ENCODE measurements at places on chromosomes 5 and 9.

- no peak for DNase-seq
These were observed 9.4 kb upstream of the SMIM23 start for GRCh38 chr5:171776213-171776612.

GRCh38 chr5:6704361-6704851, 8.8 kb upstream of the TENT4A start:
- peak; percentile 87 for DNase-seq

- DNase-seq, result no peak
These were observed 87.6 kb downstream of the ANKRD55 start for GRCh38 chr5:56145511-56145910.

DNA sequence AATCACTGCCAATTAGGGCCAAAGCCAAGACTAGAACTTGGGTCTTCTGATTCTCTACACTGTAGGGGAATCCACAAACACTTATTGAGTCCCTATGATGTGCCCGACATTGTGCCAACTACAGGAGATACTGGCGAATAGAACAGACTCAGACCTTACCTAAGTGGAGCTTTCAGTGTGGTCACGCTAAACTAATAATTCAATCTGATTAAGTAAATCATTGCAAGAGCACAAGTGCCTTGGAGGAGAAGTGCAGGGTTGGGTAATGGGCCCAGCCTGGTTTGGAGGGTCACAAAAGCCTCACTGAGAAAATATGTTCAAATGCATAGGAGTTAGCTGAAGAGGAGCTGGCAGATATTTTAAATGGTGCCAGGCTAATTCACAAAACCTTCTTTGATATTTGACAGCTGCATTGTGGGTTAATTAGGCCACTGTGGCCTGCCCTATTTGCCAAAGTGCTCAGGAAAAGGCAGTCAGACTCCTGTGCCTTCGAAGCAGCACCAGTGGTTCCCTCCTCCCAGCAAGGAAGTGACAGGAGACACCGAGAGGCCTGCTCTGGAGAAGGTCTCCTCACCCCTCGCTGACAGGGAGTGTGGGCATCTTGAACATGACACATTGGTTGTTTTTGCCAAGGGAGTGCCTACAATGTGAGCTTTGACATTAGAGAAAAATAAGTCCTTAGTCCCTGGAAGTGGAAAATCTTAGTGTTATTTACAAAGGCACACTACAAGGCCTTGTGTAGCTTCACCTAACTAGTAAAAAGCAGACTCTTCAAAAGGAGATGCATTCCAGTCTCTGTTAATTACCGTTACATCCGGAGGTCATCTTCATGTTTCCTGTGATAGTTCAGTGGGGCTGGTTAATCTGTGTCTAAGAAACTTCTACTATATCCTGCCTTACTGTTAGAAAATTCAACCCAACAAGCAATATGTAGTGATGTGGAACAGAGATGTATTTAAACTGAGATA, 24.1 kb upstream of the TRAF1 start:
- no peak for DNase-seq

DNA sequence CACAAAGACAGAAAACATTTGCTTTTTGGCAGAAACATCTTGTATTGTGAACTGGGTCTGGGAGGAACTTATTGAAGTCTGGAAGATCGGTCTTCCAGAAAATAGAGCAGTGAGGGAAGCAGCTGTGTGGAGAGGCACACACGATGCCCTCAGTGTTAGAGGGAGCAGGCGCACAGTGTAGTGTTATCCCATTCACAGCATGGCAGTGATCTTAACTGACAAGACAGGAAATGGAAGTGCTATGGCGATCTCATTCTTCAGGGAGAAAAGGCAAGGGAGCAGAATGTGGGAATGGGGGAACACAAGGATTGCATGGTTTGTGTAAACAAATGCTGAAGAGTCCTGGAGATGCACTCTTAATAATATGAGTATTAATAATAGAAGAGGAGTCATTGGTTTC, 161.0 kb downstream of the PBX3 start:
- DNase-seq, result no peak

DNA sequence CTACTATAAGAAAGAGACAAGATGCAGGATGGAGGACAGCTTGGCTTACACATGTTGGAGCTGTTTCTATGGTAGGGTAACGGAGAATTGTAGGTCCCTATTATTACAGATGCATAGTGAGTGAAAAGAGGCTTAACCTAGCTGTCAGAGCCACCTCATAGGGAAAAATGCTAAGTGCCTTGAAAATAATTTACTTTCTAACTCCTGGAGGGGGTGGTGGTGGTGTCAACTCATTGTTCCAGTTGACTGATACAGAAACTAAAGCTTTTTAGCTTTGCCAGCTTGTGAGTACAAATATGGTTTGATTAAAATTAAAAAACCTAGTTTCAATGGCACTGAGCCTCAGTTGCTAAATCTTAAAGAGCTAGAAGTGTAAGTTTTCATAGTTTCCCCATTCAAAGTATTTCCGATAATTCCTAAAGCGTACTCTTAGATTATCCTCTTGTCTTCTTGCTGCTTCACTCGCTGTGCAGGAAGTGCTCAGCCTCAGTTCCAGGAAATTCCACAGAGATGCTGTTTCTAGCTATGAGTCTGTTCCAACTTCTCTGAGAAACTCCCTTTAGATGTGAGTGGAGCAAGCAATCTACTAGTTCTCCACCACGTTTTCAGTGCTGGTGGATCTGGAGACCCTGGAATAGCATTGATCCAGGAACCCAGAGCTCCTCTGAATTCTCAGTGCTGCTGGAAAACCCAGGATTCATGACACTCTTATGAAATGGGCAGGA, 265.2 kb downstream of the DMAC1 start:
- DNase-seq, result no peak

DNA sequence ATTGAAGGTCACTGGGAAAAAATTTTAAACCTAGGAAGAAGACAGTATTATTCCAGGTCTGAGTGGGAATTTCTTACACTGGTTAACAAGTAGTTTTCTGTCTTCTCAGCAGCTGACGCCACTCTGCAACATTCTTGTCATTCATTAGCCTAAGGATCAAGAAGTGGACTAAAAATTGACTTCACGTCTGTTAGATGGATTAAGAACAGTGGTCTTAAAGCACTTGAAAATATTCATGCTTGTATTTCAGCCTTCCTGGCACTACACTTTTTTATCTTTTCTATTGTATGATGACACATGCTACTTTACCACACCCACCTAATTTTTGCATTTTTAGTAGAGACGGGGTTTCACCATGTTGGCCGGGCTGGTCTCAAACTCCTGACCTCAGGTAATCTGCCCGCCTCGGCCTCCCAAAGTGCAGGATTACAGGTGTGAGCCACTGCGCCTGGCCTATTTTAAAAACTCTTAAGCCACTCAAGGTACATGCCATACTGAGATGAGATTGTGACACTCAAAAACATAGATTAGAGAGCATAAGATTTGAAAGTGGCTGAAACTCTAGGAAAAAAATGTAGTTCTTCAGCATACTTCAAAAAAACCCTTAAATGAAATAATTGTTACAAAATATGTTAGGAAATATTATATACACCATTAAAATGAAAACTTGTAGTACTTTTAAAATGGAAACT, 8.4 kb downstream of the MATR3 start:
- no peak for DNase-seq

- DNase-seq, result no peak
These were observed 2.4 kb upstream of the IL7R start for GRCh38 chr5:35854248-35854647.

- DNase-seq, result no peak
These were observed 17.5 kb downstream of the ADAM19 start for GRCh38 chr5:157558041-157558595.

- DNase-seq, result no peak
These were observed 66.2 kb upstream of the WDR41 start for GRCh38 chr5:77558266-77558665.

DNA sequence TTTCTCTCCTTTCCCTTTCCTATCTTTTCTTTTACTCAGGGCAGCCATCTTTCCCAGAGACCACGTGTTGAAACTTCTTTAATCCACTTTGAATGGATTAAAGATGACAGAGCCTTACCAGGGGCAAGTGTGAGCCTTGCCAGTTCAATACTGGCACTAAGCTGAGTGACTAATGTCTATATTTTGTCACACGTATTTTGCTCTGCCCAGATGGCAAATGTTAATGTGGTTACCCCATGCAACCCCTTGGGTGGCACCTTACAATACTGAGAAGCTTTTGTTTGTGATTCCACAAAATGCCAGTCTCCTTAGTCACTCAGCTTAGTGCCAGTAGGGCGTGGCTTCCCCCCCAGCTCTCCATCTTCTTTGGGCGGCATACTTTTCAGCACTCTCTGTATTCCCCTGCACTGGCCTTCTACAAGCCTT, 24.8 kb downstream of the ANXA1 start:
- peak; percentile 67 for DNase-seq

GRCh38 chr9:111158999-111159398, 120.7 kb upstream of the LPAR1 start:
- DNase-seq, result no peak

- no peak for DNase-seq
These were observed 48.9 kb downstream of the SLC27A6 start for GRCh38 chr5:129014185-129014584.

DNA sequence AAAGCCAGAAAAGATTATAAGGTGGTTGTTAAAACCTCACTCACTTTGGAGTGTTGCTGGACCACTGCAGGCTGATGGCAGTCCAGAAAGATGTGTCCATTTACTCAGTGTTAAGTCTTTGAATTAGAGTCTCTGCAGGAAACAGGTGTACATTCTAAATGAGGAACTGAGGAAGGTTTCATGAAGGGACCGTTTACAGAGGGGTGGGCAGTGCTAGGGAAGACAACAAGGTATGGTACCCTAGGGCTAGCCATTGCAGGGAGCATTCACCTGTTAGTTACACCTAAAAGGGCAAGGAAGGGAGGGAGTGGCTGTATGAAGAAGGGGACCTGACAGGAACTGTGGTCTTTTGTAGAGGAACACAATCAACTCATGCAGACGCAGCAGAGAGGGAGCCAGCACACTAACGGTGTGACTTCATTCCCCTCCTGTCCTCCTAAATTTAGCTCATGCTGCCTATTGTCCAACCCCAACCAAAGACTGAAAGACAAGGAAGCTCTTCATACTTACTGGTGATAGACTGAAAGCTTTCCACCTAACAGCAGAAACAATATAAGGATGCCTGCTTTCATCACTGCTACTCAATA, 32.2 kb upstream of the PAX5 start:
- DNase-seq, result no peak

DNA sequence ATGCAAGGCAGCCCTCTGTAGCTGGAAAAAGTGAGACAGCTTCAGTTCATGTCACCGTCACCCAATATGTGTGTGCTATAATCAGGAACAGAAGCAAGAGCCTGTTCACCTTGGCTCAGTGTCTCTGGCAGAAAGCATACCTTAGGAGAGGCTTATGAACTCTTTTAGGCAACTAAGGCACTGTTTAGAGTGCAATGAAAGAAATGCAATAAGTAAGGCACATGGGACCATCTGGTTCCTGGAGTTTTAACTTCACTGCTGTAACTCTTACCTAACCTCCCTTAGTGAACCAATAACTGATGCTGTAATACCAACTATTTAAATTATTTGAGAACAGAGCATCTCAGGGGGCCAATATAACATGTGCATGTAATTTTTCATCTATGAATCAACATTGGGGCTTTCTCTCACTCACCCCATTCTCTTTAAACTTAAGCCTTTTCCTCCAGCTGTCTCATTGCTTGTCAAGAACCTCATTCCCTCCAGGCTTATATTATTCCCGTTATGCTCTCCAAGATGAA, 32.4 kb downstream of the C9 start:
- peak; percentile 16 for DNase-seq

DNA sequence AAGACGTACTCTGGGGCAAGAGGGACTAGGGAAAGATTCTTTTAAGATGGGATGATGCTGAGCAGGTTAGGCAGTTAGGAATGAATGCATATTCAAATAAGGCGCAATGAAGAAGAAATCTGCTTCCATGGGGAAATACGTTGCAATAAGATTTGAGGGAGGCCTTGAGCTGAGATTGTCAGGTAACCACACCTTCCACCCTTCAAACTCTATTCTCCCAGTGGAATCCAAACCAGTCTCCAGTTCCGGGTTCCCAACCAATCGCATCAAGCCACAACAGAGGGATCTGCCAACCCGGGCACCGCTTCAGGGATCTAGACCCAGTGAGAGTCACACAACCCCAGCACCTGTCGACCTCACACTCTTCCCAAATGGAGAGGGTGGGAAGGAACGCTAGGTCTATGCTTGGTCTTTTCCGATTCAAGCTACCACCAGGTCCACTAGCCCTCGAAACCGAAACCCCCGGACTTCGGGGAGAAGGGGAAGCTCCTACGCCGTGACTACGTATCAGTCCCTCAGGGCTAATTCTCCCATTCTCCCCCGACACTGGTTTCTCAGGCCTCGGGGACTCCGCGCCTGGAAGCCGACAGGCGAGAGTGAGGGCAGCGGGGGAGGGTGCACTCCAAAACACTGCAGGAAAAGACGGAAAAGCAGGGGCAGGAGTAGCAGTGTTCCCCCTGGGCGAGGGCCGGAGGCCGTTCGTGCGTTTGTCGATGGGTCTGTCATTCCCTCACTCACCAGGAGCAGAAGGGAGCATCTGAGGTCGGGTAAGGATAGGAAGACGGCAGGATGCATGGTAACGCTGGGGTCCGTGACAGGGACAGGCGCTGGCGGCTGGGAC, 534 bp downstream of the ERP44 start:
- peak; percentile 62 for DNase-seq

DNA sequence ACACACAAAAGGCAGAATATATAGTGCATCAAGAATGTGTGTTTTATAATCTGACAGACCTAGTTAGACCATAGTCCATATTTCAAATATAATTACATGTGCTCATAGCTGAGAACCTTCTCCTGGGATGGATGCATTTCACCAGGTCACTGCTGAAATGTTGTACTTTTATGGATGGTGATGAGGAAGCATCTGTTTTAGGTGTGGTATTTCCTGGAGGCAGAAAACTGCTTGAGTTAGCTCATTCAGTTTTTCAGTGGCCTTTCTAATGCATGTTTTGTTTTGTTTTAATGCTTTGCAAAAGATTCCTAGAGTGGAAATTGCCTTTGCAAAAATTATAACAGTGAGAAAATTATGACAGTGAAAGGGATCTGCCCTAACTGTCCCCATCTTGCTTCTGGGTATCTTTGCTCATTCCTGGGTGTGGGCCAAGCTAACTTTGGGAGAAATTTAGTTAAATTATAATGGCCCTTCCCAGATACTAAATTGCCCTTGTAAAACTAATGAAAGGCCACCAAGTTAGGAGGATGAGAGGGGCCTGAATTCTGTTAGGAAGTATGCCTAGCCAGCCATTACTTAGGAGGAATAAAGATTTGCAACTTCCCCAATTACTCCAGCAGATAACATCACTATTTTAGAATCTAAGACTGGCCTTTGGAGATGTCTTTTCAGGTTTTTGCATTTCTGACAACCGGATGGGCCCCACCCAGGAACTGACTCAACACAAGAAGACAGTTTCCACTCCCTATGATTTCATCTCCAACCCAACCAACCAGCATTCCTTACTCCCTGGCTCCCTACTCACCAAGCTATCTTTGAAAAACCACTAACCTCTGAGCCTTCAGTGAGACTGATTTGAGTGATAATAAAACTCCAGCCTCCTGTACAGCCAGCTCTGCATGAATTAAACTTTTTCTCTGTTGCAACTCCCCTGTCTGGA, 7.0 kb upstream of the IL12B start:
- DNase-seq, result peak; percentile 58

DNA sequence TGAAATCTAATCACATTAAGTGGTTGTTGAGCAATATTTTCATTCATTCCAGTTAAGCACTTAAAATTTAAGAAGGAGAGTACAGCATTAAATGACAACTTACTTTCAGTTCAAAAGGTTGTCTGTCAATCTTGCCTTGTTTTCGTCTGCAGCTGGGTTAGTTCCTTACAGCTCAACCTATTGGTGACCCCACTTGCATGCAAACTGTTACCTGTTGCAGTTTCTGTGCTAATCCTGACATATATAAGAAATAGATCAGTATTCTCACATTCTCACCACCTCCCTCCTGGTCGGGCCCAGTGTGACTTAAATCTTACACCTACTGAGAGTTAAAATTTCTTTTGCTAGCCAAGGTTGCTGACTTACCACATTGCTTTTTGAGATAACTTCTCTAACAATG, 191.8 kb upstream of the SMC2 start:
- no peak for DNase-seq

All from AG20443 (cell line).